ENCODE measurements at places on chromosomes 4 and X. TPM values are rescaled to one million over a fixed set of nuclear protein-coding genes. Genes with fewer than 3 reads are reported as not detected.

DNA sequence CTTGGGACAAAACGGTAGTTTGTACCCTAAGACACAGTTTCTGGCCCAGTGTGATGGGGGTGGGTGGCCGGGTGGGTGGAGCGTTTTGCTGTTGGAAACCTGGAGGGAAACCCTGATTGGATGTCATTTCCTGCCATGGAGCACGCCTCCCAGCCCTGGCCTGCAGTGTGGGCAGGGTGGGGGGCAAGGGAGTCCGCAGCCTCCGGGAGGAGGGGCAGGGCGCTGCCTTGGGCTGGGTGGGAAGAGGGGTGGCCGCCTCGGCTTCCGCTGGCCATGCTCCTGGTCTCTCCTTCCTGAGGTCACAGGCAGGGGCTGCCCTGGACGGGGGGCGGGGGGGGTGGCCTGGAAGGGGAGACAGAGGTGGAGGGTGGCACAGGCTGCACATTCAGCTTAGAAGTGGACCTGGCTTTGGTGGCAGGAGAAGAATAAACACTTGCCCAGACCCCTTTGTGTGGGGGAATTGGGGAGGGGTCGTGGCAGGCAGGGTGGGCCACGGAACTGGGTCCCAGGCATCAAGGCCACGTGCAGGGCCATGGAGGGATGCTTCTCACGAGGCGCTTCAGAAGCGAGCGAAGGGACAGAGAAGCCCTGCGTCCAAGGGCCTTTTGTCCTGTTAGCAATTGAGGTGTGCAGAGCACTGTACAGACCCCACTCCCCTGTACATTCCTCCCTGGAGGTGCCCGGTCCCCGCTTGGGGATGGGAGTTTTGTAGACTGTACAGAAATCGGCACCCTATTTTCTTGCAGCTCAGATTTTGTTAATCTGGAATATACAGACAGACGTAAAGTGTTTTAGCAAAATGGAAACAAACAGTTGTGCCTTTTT lies 6.2 kb downstream of the NAT8L start:
- no peak overlapping the region for H3K4me3 ChIP-seq
- H3K4me1 ChIP-seq, result no peaks in the 10 kb centered on the region
- no peaks in the 10 kb centered on the region for H3K27me3 ChIP-seq
- DNase-seq, result no peak
- no peaks in the 10 kb centered on the region for H3K36me3 ChIP-seq
- H3K27ac ChIP-seq, result no peak overlapping the region

- no peaks in the 10 kb centered on the region for H3K4me1 ChIP-seq
- no peaks in the 10 kb centered on the region for H3K27me3 ChIP-seq
- DNase-seq, result no peak
- H3K4me3 ChIP-seq, result no peak overlapping the region
- H3K36me3 ChIP-seq, result no peaks in the 10 kb centered on the region
Measured at GRCh38 chrX:88940904-88941303, 193.9 kb downstream of the CPXCR1 start.

DNA sequence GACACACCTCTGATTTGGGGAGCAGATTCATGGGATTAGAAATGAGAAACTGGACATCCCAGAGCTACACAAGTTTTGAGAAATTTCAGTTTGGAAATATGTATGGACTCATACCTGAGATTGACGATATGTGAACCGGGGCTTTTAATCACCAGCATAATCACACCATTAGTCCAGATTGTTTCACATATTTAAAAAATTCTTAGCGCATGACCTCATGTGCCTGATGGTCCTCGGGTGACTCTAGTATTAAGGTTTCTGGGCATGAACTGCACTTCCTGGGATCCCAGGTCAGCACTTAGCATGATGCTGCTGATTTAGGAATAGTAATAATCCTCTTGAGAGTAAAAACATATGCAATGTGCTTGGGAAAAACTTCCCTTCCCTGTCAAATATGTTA lies 91.9 kb upstream of the BCOR start:
- H3K4me1 ChIP-seq, result no peaks in the 10 kb centered on the region
- no peaks in the 10 kb centered on the region for H3K36me3 ChIP-seq
- no peaks in the 10 kb centered on the region for H3K27me3 ChIP-seq
- no peak for DNase-seq
- H3K4me3 ChIP-seq, result no peak overlapping the region
- H3K27ac ChIP-seq, result no peak overlapping the region

- no peak overlapping the region for H3K4me3 ChIP-seq
- no peak overlapping the region for H3K27ac ChIP-seq
- no peaks in the 10 kb centered on the region for H3K36me3 ChIP-seq
- H3K4me1 ChIP-seq, result no peaks in the 10 kb centered on the region
- no peak for DNase-seq
Measured at GRCh38 chrX:42988700-42989099, 210.7 kb upstream of the PPP1R2C start.

DNA sequence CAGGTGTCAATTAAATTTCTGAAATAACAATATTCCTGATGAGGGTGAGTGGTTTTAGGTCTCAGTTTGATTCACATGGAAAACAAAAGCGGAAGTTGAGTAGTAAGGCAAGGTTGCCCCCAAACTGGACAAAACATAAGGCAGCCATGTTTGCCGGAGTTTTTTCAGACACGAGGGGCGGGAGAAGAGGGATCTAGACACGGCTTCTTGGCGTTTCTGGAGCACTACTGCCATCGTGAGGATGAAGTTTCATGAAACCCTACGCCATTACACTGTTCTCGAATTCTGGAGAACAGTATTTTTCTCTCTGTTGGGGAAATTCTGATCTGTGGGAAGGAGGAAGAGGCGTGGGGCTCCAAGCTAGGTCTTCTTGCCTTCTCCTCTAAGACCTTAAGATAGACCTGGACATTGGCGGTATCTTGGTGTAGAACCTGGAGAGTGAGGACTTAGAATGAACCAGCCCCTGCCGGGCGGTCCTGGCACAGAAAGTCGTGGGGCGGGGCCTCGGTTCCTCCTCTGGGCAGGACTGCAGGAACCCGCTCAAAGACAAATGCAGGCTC lies 160.3 kb downstream of the OR13H1 start:
- no peak overlapping the region for H3K27ac ChIP-seq
- H3K27me3 ChIP-seq, result no peaks in the 10 kb centered on the region
- H3K36me3 ChIP-seq, result no peaks in the 10 kb centered on the region
- no peak for DNase-seq
- no peaks in the 10 kb centered on the region for H3K4me1 ChIP-seq

DNA sequence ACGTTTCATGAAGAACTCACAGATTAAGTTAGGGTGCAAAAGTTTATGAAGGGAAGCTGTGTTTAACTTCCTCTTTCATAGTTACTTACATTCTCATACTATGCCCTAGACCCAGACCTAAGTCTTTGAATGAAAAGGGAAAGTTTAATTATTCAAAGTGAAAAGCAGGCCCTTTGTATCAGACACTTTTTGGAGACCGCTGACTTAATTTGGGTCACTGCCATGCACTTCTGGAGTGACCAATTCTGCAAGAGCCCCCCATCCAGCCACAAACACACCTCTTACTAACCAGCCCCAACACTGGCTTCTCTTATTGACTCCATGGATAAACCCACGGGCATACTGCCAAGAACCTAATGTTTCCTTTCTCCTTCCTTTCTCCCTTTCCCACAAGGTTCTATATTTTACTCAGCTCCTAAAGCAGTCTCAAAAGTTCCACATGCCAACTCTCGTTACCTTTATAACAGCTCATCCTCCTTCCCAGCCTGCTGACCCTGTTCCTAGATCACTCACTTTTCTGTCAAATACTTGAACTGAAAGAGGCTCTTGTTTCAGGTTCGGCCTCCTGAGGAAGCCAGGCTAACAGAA lies 34.5 kb downstream of the ABCE1 start:
- H3K36me3 ChIP-seq, result no peaks in the 10 kb centered on the region
- H3K27ac ChIP-seq, result no peak overlapping the region

DNA sequence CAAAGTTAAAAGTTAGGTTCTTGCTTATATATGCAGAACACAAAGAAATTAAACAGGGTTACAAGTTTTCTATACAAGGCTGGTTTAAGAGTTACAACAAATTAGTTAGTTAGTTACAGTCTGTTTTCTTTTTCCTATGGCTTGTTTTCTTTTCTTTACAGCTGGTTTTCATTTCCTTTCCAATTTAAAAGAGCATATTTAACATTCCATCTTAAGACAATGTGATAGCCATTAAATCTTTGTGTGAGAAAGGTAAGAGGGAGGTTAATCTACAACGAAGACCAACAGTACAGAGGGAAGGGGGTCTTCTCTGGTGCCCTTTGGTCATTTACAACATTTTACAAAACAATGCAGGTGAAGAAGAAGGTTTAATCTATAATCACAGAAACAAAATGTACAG lies 290.6 kb downstream of the ZNF674 start:
- no peaks in the 10 kb centered on the region for H3K36me3 ChIP-seq
- H3K4me1 ChIP-seq, result no peaks in the 10 kb centered on the region
- no peak overlapping the region for H3K4me3 ChIP-seq
- no peak overlapping the region for H3K27ac ChIP-seq
- DNase-seq, result no peak

GRCh38 chr4:177879851-177880250 lies 437.6 kb upstream of the AGA start:
- H3K4me1 ChIP-seq, result no peaks in the 10 kb centered on the region
- DNase-seq, result no peak
- no peaks in the 10 kb centered on the region for H3K27me3 ChIP-seq
- no peak overlapping the region for H3K27ac ChIP-seq
- H3K36me3 ChIP-seq, result no peaks in the 10 kb centered on the region

DNA sequence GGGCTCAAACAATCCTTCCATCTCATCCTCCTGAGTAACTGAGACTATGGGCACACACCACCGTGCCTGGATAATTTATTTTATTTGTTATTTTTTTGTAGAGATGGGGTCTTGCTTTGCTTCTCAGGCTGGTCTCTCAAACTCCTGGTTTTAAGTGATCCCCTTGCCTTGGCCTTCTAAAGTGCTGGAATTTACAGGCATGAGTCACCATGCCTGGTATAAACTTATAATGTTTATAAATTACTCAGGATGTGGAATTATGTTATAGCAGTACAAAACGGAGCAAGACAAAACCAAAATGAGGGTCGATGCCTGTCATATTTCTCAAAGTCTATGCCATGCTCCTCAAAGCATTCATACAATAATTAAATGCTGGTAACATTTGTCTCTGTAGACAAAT lies 29.8 kb upstream of the TEX13C start:
- H3K4me3 ChIP-seq, result no peak overlapping the region
- no peaks in the 10 kb centered on the region for H3K36me3 ChIP-seq
- H3K27me3 ChIP-seq, result no peaks in the 10 kb centered on the region

DDIT4L gene
- total RNA-seq, result not detected

BRS3 gene
- total RNA-seq, result not detected

GATA1 gene
- not detected for total RNA-seq

TLR6 gene
- 1.2 TPM for total RNA-seq

FRMD7 gene
- not detected for total RNA-seq

PAGE2B gene
- total RNA-seq, result not detected

DMD gene
- total RNA-seq, result 0.40 TPM

VGLL1 gene
- total RNA-seq, result not detected

FAM241A gene
- 7.8 TPM for total RNA-seq

KLHL4 gene
- 0.28 TPM for total RNA-seq
